ENCODE measurements at places on chromosomes 4 and X.

- no peak for DNase-seq
Measured at GRCh38 chr4:105933083-105933482, 37.8 kb downstream of the NPNT start.

- DNase-seq = no peak
Measured at GRCh38 chr4:99205153-99205979, 13.7 kb downstream of the ADH6 start.

- DNase-seq = peak; percentile 85
Measured at GRCh38 chr4:139556071-139556723, at the start of gene SETD7. Gene SETD7, minus strand, starts transcription at chr4:139556219. Its CDS starts 82 bp downstream, at chr4:139556137.

- no peak for DNase-seq
Measured at GRCh38 chrX:16788477-16788876, 2.2 kb downstream of the TXLNG start.

DNA sequence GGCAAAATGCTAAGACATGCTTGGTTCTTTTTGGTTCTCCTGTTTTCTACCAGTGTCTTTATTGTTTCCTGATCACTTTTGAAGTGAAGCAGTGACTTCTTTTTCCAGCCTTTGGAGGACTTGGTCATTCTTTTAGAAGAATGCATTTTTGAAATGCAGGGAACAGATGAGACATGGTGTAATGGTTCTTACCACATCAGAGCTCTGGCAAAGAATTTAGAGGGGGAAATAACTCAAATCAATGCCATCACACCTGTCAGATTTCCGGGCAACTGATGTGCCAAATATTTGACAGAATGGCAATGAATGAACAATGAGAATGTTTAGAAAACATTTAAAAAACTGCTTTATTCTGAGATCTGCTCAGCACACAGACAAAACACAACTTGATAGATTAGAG lies 519.6 kb downstream of the IQCM start:
- no peak for DNase-seq

DNA sequence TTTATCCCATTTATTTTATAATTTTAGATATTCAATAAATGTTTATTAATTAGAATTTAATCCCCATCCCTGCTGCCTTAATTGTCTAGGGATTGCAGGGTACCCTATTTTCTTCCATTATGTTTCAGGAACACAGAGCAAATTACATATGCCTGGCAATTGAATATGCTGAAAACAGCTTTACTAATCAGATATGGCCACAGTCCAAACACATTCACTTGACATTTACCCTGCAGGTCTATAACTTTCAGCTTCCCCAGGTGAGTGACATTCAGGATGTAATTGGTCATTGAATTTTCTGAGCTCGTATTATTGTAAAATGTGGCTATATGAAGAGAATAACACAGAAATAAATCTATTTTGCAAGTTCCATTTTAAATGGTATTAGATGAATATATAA lies 218.7 kb upstream of the NDST4 start:
- no peak for DNase-seq

DNA sequence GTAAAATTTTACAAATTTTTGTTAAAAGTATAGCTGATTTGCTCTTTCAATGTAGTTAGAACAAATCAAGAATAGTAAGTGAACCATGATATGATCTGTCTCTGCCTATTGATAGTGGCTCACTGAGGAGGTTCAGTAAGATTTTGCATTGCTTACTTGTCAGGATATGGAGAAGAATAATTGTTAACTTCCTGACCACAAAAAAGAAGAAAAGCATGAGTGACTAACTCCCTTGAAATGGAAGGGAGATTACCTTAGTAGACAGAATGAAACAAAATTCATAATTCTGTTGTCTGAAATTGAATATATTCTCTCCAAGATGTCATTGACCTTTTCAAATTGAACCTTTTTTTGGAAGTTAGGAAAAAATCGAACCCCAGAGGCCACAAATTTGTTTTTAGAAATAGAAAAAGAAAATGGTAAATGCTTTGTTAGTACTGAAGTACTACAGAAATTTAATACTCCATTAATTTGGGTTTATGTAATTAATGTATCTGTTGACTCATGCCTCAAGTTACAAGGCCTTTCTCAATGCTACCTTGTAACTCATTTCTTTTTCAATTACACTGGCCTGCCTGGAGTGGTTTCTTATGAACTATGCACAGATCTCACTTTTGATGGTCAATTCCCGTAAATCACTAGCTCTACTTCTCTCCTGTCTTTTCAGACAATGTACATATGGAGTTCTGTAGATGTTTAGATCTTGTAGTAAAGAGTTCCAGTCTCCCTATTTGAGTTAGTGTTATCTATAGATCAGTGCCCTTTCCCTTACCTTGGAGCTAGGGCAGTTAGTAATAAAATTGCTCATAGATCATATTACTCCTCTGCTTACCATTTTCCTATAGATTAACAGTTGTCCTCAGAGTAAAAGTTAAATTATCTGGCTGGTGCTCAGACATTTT lies 139.3 kb downstream of the TLL1 start:
- DNase-seq = no peak

GRCh38 chr4:6526671-6527091 lies 48.3 kb upstream of the MAN2B2 start:
- DNase-seq = peak; percentile 14

DNA sequence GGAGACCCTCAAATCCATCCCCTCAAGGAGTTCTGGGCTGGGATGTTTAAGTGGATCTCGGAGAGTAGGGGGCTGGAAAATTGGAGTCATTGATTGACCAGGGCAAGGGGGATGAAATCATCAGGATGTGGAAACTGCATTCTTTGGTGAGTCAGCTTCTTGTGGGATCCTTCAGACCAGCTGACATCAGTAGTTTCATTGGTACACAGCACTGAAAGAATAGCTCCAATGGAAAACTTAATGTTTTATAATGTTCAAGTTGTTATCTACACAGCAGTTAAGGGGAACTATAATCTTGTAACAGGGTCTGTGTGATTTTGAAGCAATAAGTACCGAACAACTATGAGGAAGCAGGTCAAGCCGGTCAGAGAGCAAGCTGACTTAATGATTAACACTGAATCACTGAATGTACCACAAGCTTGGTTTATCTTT lies 506.1 kb downstream of the RPA4 start:
- no peak for DNase-seq

- DNase-seq = no peak
Measured at GRCh38 chr4:7202411-7202810, 10.1 kb downstream of the SORCS2 start.
